ENCODE measurements at places on chromosomes 5 and 9.

- DNase-seq = peak; percentile 88
Measured at GRCh38 chr5:172187118-172188032, 649 bp downstream of the STK10 start.

DNA sequence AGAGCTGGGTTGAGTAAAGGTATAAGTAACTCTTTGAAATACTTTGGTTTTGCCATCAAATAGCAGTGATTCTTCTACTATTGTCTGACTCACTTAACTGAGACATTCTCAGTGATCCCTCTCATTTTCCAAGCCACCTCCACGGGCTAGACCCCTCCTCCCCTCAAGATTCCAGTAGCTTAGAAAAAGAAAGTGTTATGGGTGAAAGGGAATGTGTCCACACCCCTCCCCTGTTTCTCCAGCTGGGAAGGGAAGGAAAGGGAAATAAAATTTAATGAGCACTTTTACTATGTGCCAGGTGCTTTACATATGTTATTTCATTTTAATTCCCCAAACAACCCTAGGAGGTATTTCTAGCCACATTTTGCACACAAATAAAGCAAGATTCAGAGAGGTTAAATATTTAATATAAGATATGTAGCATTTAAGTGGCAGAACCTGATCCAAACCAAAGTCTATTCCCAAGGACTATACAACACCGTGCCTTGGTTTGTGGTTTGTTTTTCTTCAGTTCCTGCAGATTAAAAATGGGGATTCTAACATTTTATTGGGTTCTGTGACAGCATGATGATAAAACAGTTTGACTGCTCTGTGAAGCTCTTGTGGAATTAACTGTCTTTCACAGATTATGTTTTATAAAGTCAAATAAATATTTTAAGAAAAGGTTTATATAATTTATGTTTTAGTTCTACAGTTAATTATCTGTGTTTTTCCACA is 135.9 kb downstream of the ZSWIM6 start:
- no peak for DNase-seq

GRCh38 chr9:27460226-27461023 is 63.7 kb upstream of the IFNK start:
- DNase-seq = no peak

- DNase-seq = no peak
Measured at GRCh38 chr5:176716320-176716719, 69.0 kb downstream of the TSPAN17 start.

GRCh38 chr5:136667789-136668188 is 302.4 kb upstream of the TRPC7 start:
- DNase-seq = no peak

GRCh38 chr5:149273237-149273636 is 1.6 kb downstream of the AFAP1L1 start:
- DNase-seq = no peak

- no peak for DNase-seq
Measured at GRCh38 chr5:179454356-179454755, 96.0 kb upstream of the RUFY1 start.

- DNase-seq = peak; percentile 93
Measured at GRCh38 chr9:93116072-93116961, 17.7 kb downstream of the NINJ1 start.

GRCh38 chr9:76585487-76586389 is 126.8 kb downstream of the GCNT1 start:
- DNase-seq = no peak

DNA sequence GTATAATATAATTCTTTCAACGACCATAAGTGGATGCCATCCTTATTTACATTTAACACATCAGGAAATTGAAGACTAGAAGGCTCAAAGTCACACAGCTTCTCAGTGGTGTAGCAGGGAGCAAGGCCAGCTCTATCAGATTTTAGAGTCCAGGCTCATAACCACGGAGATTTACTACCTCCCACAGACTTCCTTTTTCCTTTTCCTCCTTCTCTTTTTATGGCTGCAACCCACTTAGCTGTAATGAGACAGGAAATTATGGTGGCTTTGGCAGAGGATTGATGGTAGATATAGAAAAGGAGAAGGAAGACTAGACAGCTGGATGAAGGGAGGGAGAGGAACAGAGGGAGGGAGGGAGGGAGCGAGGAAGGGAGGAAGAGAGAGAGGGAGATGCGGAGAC is 47.4 kb downstream of the SPEF2 start:
- DNase-seq = no peak

- no peak for DNase-seq
Measured at GRCh38 chr5:159820692-159821091, 95.6 kb upstream of the ADRA1B start.

DNA sequence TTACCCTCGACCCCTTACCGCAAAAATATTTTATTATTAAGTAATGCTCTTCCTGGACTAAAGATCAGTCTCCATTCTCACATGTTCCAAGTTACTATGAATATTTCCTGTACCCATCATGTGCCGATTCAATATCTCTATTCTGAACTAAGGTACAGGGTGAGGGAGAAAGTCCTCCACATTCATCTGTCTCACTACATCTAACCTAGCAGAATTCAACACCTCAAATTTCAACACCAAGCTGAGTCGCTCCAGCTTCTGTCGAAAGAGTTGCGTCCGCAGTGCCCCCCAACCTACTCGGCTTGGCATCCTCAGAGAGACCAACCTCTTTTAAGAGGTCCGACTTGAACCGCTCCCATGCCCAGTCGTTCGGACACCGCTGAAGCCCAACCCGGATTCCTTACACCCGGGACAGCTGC is 1.0 kb downstream of the CERT1 start:
- DNase-seq = no peak

DNA sequence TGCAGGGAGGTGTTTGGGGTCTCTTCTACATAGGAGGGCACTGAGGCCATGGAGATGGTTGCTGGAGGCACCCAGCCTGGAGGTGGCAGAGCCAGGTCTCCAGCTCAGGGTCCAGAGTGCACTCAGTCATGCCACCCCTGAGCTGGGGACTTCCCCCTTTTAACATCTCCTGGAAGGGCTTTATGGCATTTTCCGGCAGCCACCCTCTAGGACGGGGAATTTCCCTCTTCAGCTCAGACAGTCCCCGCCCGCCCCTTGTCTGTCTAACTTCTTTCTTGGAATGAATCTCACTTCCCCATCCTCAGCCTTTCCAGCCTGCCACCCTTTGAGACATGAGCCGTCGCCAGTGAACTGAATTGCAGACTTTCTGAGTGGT is 49.9 kb downstream of the COL15A1 start:
- DNase-seq = peak; percentile 90

- no peak for DNase-seq
Measured at GRCh38 chr5:37436146-37436934, 57.2 kb downstream of the WDR70 start.

- no peak for DNase-seq
Measured at GRCh38 chr9:18865542-18865941, 167.5 kb downstream of the SAXO1 start.

- DNase-seq = no peak
Measured at GRCh38 chr5:84374568-84374967, 10.1 kb downstream of the EDIL3 start.

DNA sequence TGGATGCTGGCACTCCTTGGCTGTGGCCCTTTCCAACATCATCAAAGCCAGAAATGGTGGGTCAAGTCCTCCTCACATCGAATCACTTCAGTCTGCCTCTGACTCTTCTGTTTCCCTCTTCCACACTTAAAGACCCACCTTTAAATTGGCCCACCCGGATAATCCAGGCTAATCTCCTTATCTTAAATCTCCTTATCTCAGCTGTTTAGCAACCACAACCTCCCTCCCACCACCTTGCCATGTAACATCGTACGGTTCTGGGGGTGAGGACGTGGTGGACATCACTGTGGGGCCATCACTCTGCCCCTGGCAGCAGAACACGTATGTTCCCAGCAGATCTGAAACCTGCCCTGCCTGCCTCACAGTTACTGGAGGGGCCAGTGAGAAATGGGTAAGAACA is 11.5 kb downstream of the IGFBPL1 start:
- no peak for DNase-seq

DNA sequence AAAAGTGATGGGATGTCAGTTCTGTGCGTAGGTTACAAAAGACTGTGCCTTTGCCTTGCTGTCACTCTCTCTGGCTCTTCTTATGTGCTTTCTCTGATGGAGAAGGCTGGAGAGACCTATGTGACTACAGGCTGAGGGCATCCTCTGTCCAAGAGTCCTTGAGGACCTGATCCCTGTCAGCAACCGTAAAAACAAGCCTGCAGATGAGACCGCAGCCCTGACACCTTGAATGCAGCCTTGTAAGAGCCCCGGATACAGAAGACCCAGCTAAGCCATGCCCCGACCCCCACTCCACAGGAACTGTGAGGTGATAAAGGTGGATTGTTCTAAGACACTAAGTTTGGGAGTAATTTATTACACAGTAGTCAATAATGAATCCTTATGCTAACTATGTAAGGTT is 32.6 kb upstream of the FRRS1L start:
- no peak for DNase-seq

GRCh38 chr9:119370816-119371215 is 1.6 kb upstream of the BRINP1 start:
- DNase-seq = peak; percentile 82

GRCh38 chr5:17819783-17820182 is 185.5 kb downstream of the TAF11L14 start:
- DNase-seq = no peak

GRCh38 chr9:114606068-114606467 is 5.0 kb upstream of the TMEM268 start:
- DNase-seq = no peak

DNA sequence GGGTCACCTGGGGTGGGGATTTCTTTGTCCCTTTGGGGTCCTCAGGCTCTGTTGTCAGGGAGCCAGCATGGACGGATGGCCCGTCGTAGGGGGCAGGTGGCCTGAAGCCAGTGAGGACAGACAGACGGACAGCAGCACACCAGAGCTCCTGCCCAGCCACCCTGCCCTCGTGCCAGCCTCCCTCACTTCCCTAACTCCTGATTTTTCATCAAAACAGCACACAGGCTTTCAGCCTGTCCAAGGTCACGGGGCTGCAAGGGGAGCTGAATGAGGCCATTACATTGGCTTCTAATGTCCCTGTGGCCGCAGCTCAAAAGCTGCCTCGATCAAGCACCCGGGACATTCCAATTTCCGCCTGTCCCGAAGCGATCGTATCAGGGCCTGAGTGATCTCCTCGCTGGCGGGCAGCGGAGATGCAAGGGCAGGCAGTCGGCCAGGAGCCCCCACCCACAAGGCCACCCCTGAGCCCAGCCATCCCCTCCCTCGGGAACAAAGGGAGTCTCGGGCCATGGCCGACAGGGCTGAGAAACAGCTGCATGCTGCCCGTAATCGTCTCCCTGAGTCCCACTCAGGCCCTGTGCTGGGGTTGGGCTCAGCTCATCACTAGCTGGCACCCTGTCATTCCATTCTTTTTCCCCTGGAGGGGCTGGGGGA is 50.5 kb upstream of the RNU6ATAC start:
- peak; percentile 72 for DNase-seq

DNA sequence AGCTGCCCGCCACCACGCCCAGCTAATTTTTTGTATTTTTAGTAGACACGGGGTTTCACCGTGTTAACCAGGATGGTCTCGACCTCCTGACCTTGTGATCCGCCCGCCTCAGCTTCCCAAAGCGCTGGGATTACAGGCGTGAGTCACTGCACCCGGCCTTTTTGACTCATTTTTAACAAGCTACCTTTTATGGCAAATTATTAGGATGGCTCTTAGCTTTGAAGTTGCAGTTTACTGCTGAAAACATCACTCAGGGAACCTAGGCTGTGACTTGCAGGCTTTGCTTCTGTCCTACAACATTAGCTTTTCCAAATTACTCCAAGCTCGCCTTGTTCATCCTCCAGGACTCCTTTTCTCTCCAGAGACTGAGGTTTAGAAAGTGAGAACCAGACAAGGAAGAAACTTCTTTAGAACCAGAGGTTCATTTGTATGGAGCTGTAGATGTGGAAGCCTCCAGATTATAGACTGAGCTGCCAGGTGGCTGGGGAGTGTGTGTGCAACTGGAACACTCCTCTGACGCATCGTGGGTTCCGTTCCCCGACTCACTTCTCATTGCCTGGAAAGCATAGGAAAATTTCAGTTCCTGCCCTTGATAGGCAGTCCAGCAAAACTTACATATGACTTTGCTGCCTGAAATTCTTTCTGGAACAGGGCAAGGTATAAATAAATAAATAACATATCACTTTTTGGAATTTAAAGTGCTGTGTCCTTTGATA is 23.8 kb upstream of the SPTAN1 start:
- no peak for DNase-seq

DNA sequence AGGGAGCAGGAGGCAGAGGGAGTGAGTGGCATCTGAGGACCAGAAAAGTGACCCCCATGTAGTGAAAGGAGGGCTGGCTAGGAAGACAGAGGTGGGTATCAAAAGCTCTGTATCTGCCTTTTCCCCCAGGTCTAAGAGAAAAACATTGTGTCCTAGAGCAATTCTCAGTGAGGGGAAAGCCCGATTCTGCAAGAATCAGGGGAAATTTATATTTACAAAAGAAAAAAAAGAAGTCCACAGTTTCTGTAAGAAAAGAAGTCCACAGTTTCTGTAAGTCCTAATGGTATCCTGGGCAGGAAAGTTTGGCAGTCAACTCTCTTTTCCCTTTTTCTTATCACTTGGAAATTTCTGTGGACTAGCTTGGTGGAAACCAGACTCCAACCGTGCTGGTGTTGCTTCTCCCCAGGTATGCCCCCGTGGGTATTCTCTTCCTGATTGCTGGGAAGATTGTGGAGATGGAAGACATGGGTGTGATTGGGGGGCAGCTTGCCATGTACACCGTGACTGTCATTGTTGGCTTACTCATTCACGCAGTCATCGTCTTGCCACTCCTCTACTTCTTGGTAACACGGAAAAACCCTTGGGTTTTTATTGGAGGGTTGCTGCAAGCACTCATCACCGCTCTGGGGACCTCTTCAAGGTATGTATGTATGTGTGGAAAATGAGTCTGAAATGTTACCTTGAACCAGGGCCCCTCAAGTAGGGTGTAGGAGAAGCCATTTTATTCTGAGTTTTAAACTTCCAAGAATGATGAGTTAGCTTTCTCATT is 73.0 kb downstream of the SLC1A3 start:
- DNase-seq = no peak

GRCh38 chr9:33229359-33230114 is 10.4 kb upstream of the SPINK4 start:
- no peak for DNase-seq

GRCh38 chr5:171454549-171454948 is 35.1 kb downstream of the FGF18 start:
- DNase-seq = no peak

GRCh38 chr9:115135821-115136778 is 18.1 kb upstream of the TNC start:
- no peak for DNase-seq

GRCh38 chr5:14078716-14079115 is 64.4 kb upstream of the TRIO start:
- DNase-seq = no peak

DNA sequence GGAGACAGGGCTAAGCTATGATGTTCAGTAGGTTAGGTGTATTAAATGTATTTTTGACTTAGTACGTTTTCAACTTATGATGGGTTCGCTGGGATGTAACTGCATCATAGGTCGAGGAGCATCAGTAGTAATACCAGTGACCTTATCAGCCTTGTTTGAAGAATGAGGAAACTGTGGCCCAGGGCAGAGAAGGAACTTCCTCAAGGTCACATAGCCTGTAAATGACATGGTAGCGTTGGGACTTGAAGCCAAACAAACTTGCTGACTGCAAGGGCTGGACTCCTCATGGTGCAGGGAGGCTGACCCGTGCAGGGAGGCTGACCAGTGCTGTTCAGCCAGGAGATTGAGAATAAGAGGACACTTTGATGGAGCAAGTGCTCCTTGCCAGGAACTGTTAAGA is 21.3 kb upstream of the PTPN3 start:
- DNase-seq = no peak

- no peak for DNase-seq
Measured at GRCh38 chr5:154141745-154142221, 48.8 kb upstream of the GALNT10 start.
